ENCODE measurements at places on chromosomes 2 and 18.
A peak's percentile ranks its signal among the peaks of the same experiment; 100 is the strongest.

GRCh38 chr2:4139731-4140130 lies 436.4 kb downstream of the DCDC2C start:
- DNase-seq = no peak

DNA sequence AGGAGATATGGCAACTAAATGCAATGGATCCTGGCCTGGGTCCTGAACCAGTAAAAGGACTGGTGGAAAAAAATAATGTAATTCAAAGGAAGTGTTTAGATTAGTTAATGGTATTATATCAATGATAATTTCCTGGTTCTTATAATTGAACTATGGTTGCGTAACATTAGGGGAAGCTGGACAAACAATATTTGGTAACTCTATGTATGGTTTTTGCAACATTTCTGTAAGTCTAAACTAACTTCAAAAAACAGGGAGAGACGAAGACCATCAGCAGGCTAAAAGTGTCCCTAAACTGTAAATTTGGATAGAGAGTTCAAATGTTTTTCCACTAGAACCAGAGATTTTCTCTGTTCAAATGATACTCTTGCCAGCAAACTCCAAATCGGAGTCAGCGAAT lies 36.9 kb downstream of the KLF7 start:
- no peak for DNase-seq

- no peak for DNase-seq
These were observed 650 bp upstream of the AFG3L2 start for GRCh38 chr18:12377556-12378197.

- DNase-seq = no peak
These were observed 91.8 kb downstream of the PLB1 start for GRCh38 chr2:28587526-28588291.

- no peak for DNase-seq
These were observed 12.1 kb downstream of the SPIRE1 start for GRCh38 chr18:12645751-12646203.

DNA sequence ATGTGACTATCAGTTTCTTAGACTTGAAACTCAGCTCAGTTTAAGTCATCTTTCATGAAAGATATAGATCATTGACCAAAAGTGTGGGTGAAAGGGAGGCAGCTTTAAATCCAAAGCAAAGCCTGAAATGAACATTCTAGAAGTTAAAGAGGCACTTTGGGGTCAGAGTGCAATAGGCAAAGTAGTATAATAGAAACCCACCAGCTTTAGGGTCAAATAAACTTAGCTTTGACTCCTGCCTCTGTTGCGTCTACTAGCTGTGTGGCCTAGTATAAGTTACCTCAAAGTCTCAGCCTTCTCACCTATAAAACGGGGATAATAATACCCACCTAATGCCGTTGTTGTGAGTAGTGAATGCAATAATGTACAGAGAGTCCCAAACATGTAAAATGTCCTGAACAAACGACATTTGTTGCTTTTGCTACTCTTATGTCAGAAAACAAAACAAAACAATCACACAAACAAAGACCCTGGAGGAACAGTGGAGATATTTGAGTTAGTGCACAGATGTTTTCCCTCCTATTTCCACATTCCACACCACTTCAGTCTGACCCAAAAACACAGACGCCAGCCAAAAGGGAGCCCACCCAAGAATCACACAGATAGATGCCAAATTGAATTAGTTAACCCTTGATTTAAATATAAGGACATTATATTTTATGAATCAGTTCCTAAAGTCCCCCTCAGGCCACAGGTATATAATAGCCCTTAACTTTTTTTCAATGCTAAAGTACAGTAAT lies 657.0 kb downstream of the ARHGAP15 start:
- no peak for DNase-seq

DNA sequence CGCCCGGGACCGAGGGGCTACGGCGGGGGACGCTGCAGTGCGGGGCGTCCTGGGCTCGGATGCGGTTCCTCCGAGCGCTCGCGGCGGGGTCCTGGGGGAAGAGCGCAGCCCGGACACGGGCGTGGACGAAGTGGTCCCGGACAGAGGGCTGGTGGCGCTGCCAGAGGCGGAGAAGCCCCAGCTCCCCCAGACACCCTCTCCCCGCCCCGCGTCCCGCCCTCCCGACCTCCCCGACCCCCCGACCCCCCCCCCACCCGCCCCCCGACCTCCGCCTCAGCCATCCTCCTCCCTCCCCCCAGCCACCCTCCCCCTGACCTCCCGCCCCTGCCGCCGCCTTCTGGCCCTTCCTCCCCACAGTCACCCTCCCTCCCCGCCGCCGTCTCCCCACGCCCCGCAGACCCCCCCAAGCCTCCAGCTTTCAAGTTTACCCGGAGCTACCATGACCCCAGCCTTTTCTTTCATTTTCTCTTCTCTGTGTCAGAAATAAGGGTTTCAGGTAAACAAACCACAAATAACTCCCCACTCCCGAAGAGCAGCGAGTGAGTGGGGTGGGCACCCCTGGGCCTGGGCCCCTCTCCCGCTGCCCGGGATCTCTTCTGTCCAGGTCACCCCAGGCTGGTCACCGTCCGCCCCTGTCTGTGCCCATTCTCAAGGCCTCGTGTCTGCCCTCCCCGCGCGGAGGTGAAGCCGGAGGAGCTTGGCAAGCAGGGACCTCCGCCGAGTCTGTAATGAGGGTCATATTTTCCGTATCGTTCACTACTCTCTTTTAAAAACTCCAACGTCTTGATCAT lies 5.1 kb downstream of the NFATC1 start:
- DNase-seq = peak; percentile 68

GRCh38 chr18:77131652-77132368 lies 773 bp downstream of the MBP start:
- DNase-seq = peak; percentile 38

DNA sequence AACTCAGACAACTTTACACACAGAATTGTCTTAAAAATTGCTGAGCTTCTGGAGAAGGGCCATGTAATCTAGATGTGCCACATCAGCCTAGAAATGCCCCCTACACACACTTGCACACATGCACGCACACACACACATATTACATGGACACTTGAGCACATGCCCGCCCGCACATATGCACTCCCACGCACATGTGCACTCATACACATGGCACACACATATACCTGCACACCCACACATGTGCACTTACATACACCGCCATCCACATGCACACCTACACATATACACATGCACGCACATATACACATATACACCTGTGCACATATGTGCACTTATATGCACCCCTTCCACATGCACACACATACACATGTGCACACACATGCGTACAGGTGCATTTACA lies 213.7 kb downstream of the SEPTIN10 start:
- DNase-seq = no peak

- no peak for DNase-seq
These were observed 35.8 kb upstream of the GRB14 start for GRCh38 chr2:164657129-164657528.

GRCh38 chr2:127615511-127616166 lies 30.3 kb upstream of the GPR17 start:
- no peak for DNase-seq

GRCh38 chr2:137155356-137156104 lies 390.2 kb downstream of the THSD7B start:
- DNase-seq = no peak

DNA sequence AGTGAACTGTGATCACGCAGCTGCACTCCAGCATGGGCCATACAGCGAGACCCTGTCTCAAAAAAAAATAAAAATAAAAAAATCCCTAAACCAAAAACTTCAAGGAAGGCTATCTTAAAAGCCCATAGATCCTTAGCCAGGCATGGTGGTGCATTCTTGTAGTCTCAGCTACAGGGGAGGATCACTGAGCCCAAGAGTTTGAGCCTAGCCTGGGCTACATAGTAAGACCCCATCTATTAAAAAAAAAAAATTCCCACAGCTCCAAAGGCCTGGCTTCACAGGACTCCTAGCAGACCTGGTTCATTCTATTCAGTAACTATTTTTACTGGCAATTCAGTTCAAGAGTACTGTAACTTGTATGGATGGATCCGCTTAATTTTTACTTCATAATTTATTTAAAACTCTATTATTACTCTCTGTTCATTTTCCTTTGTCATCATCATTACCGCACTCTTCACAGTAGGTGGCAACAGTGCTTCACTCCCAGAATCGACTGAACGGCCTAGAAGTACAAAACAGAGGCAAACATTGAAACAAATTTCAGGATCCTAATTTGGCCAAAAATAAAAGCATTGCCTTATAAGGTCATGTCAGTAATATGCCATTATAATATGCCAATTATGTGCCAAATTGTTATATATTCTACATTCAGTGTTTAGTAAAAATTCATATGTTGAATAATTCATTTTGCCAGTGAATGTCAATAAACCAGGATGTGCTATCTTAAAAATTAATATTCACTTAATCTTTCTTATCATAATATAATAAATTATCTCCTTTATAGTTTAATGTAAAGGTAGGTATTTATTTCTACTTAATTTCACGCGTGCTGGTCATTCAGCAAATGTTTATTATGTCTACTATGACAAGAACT lies 14.3 kb upstream of the STAM2 start:
- DNase-seq = peak; percentile 18

GRCh38 chr2:20551260-20551944 lies 99.5 kb downstream of the HS1BP3 start:
- no peak for DNase-seq

- no peak for DNase-seq
These were observed 101.6 kb upstream of the ZBTB14 start for GRCh38 chr18:5397102-5397501.

- no peak for DNase-seq
These were observed 52.0 kb downstream of the SLC4A5 start for GRCh38 chr2:74291218-74291544.

Measured in activated CD4-positive, alpha-beta T cell treated with anti-CD3 and anti-CD28 coated beads for 48 hours (primary cell).